ENCODE measurements at places on chromosomes 4 and X. TPM values are rescaled to one million over a fixed set of nuclear protein-coding genes. Genes with fewer than 3 reads are reported as not detected.

The TEX13D gene
- total RNA-seq: not detected

The RNF113A gene
- 13.5 TPM for total RNA-seq

The GLRA3 gene
- not detected for total RNA-seq

DNA sequence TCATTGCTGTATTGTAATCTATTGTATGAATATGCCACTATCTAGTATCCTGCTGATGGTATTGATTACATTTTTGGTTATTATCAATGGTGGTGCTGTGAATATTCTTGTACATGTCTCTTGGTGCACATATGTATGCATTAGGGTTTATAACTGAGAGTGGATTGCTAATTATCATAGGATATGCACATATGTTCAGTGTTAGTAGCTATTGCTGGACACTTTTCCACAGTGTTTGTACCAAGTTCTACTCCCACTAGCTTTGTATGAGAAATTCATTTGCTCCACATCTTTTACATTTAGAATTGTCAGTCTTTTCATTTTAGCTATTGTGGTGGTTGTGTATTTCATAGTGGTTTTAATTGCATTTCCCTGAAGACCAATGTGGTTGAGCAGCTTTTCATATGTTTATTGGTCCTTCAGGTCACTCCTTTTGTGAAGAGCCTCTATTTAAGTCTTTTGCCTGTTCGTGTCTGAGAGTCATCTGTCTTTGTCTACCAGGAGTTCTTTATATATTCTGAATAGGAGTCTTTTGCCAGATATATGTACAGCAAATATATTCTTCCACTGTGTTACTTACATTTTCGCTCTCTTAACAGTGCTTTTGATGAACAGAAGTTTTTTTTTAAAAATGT lies 87.1 kb downstream of the TBC1D19 start:
- no peaks in the 10 kb centered on the region for H3K36me3 ChIP-seq
- no peak overlapping the region for H3K27ac ChIP-seq
- no peaks in the 10 kb centered on the region for H3K4me1 ChIP-seq
- DNase-seq: no peak
- H3K27me3 ChIP-seq: no peaks in the 10 kb centered on the region
- H3K4me3 ChIP-seq: no peak overlapping the region

GRCh38 chr4:54082168-54082567 lies 17.8 kb upstream of the CHIC2 start:
- H3K27me3 ChIP-seq: no peaks in the 10 kb centered on the region
- no peak overlapping the region for H3K27ac ChIP-seq

DNA sequence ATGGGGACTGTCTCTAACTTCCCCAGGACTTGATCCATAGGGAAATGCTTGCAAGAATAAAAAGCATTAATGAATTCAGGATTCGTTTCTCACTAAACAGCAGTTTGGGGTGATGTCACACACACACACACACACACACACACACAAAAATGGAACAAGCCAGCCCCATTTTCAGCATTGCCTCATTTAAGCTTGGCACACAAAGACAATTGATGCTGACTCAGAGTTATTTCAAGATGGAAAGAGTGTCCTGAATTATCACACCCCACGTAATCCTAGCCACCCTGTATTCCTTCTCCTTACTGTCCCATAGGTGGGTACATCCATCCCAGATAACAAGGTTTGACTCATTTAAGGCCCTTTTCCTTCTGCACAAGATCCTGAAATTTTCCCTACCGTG lies 345.1 kb upstream of the HS3ST1 start:
- H3K4me1 ChIP-seq: no peaks in the 10 kb centered on the region
- H3K27me3 ChIP-seq: no peaks in the 10 kb centered on the region
- H3K36me3 ChIP-seq: no peaks in the 10 kb centered on the region

GRCh38 chr4:7367406-7367805 lies 67.3 kb downstream of the PSAPL1 start:
- H3K27me3 ChIP-seq: peaks cover 10% of the 10 kb centered on the region
- no peaks in the 10 kb centered on the region for H3K36me3 ChIP-seq
- peaks cover 11% of the 10 kb centered on the region for H3K4me1 ChIP-seq
- H3K4me3 ChIP-seq: no peak overlapping the region

- H3K4me3 ChIP-seq: no peak overlapping the region
- no peak overlapping the region for H3K27ac ChIP-seq
- H3K27me3 ChIP-seq: no peaks in the 10 kb centered on the region
- no peaks in the 10 kb centered on the region for H3K4me1 ChIP-seq
- no peak for DNase-seq
Measured at GRCh38 chr4:36574816-36575215, 293.4 kb downstream of the DTHD1 start.

DNA sequence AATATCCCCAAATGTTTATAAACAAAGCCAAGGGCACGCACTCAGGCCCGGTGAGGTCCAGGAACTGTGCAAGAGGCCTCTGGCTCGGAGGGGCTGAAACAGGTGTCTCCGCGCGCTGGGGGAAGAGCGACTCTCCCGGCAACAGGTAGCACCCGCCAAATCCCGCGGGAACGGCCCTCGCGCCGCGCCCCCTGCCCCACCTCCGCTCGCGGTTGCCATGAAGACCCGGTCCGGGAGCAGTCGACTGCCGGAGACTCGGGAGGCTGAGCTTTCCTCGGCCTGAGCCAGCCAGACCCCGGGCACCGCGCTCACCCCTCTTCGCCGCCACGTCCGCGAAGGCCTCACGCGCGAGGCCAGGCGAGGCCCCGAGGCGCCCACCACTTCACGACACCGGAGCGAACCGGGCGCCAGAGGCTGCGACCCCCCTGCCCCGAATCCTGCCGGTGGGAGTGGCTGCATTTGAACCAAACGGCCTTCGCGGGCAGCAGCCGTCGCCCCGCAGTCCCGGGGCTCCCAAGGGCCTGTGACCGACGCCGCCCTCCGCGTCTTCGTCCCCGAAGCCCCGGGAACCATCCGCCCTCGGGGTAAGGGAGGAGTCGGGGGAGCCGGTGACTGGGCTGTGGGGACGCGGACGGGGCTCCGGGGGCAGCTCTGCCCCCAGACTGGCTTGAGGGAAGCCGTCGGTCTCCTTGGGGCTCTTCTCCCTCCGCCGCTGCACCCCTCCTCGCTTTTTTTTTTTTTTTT lies at the start of gene NSUN7:
Gene NSUN7, plus strand, starts transcription at position 239 of the 744 bp plus-strand sequence. CDS start 739 bp downstream, outside the sequence.
- H3K27ac ChIP-seq: peak within 1 kb of the TSS; percentile 77
- peak within 1 kb of the TSS; percentile 70 for H3K4me3 ChIP-seq
- H3K36me3 ChIP-seq: no peaks in the 10 kb centered on the region
- H3K4me1 ChIP-seq: peaks cover 12% of the 10 kb centered on the region
- peak; percentile 89 for DNase-seq

GRCh38 chr4:16031546-16032395 lies 52.1 kb downstream of the PROM1 start:
- no peaks in the 10 kb centered on the region for H3K36me3 ChIP-seq
- DNase-seq: no peak
- no peak overlapping the region for H3K4me3 ChIP-seq
- peaks cover 9% of the 10 kb centered on the region for H3K4me1 ChIP-seq
- no peak overlapping the region for H3K27ac ChIP-seq
- no peaks in the 10 kb centered on the region for H3K27me3 ChIP-seq

GRCh38 chr4:127486248-127486647 lies 146.5 kb upstream of the INTU start:
- H3K4me1 ChIP-seq: no peaks in the 10 kb centered on the region
- H3K36me3 ChIP-seq: no peaks in the 10 kb centered on the region
- H3K4me3 ChIP-seq: no peak overlapping the region
- no peak for DNase-seq
- no peaks in the 10 kb centered on the region for H3K27me3 ChIP-seq
